GM10248 (cell line): ENCODE measurements at places on chromosomes 5 and 9.

DNA sequence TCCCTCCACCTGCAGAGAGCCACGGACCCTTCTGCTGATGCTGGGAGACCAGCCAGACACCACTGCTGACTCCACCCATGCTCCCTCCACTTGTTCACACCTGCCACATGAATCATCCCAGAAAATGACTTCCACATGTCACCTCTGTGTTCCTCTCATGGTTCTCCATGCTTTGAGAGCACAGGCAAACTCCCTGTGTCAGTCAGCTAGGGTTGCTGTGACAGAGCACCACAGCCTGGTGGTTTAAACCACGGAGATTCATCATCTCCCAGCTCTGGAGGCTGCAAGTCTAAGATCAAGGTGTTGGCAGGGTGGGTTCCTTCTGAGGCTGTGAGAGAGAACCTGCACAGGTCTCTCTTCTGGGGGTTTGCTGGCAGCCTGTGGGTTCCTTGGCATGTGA is 381.4 kb downstream of the GADD45G start:
- DNase-seq = no peak

DNA sequence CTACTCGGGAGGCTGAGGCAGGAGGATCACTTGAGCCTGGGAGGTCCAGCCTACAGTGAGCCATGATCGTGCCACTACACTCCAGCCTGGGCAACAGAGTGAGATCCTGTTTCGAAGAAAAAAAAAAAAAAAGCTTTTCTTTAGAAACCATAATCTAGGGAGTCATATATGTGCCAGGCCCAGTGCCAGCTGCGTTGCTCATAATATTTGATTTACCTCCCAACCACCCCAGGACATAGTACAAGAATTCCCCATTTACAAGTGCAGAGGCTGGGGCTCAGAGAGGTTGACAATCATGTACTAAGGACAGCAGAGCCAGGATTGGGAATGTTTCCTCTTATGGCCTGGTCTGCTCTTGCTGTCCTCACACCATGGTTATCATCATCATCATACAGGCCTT is 25.1 kb upstream of the TRIM14 start:
- no peak for DNase-seq

DNA sequence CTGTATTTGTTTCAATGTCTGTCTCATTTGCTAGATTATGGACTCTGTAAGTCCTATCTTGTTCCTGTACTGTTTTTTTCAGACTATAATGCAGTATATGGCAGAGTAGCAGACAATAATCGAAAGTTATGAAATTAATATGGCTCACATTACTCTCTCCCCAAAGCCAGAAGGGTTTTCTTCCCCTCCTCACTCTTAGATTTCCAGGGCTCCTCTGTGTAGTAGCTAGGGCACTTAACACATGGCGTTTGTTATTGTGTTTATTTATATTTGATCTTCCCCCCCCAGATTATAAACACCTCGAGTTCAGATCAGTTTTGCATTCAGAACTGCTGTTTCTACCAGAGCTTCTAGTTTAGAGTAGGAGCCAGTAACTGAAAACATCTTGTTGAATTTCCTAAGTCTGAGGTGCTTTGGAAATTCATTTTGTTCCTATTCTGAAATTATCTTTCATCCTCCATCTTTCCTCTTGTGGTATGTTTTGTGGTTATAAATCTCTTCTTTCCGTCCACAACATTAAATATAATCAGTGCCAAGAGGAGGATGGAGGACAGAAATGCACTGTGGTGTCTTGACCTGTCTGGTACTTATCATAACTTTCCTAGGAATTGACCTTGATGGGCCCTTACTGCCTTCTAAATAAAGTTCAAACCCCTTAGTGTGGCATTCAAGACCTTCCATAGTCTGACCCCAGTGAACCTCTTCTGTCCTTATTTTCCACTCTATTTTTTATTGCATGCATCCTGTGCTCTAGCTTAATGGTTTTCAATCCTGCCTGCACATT is 27.0 kb downstream of the TLE4 start:
- DNase-seq = no peak

GRCh38 chr5:71475788-71476384 is 20.4 kb downstream of the BDP1 start:
- peak; percentile 52 for DNase-seq

GRCh38 chr5:179755022-179755421 is 22.4 kb downstream of the MAML1 start:
- no peak for DNase-seq

- no peak for DNase-seq
Measured at GRCh38 chr5:103617913-103618312, 55.3 kb upstream of the NUDT12 start.

DNA sequence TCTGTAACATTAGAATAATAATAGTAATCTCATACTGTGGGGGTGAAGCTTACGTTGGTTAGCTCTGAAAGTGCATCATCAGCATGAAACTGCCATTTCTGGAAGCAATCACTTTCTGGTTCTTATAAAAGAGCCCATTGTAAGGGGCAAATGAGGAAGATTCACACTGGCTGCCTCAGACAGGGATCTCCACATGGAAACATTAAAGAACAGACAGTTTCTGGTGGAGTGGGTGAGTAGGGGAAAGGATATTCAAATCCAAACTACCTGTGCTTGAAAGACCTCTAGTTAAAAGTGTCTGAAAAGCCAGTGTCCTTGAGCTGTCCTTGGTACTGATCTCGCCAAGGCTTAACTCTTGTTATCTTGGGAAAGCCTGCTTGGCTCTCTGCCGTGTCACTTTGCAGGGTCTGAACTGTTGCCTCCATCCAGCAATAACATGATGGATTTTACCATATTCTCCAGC is 19.1 kb upstream of the SLC31A2 start:
- DNase-seq = no peak

DNA sequence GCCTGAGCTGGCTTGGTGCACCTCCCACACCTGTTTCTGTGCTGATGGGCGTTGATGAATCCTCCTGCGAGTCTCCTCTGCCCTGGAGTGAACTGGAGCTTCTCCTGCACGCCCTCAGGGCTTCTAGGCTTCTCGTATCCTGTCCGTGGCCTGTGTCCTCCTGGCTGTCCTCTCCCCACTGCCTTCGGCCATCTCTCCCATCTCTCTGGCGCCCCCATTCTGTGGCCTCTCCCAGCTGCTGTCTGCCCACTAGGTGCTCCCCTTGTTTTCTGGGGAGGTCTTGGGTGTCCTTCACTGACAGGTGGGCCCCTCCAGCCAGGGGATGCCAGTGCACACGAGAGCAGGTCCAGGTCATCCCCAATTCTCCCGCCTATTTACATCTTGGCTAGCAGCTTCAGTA is 28.8 kb downstream of the AHRR start:
- DNase-seq = peak; percentile 16

GRCh38 chr5:175464074-175464941 is 14.1 kb upstream of the SFXN1 start:
- peak; percentile 60 for DNase-seq

GRCh38 chr5:38867416-38867815 is 21.6 kb downstream of the OSMR start:
- DNase-seq = no peak

DNA sequence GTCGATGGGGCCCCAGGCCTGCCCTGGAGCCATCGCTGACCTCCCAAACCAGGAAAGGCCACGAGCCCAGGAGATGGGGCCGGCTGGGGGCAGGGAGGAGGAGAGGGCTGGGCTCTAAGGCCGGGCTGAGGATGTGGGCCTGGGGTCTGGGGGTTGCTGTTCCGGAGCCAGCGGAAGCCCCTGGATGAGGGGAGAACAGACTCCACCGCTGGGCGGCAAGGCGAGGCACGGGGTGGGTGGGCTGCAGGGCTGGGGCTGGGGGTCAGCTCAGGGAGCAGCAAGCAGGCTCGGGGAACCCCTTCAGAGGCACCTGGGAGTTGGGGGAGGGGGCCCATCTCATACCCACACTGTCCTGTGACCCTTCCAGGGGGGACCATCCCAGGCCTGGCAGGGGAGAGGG is 11.7 kb downstream of the LCN12 start:
- DNase-seq = no peak

DNA sequence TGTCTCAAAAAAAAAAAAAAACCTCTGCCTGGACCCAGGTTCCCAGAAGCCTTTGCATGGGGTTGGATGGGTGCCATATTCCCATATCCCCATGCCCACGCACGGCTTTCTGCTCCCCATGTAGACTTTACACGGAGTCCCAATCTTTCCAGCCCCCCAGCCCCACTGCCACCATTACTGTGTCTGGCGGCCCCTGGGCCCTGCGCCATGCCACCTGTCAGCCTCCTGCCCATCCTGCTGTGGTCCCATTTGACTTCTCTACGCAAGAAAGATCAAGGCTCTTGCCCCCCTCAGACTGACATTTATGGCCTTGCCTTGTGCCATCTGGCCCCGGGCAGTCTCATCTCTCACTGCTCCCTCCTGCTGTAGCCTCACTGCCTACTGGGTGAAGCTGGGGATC is 6.5 kb upstream of the AK1 start:
- no peak for DNase-seq

- DNase-seq = no peak
Measured at GRCh38 chr9:24479361-24480059, 66.2 kb downstream of the IZUMO3 start.

- DNase-seq = no peak
Measured at GRCh38 chr9:96522366-96522765, 72.4 kb downstream of the HABP4 start.

GRCh38 chr9:33170464-33171415 is 3.6 kb upstream of the B4GALT1 start:
- DNase-seq = no peak

DNA sequence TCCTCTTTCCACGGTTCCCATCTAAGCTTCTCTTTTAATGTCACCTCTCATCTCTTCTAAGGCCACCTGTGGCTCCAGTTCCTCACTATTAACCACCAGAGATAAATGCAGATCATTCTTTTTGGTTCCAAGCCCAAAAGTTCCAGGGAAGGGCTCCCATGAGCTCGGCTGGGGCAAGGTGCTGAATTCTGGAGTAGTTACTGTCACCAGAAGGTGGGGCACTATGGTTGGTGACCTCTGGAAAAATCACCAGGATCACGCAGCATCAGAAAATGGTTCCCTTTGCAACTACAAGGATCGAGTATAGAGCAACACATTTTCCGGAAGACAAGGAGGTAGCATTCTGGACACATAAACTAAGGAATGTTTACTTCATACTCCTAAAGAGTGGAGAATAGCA is 528.7 kb upstream of the DAP start:
- no peak for DNase-seq

GRCh38 chr5:135625961-135626360 is 47.2 kb upstream of the CXCL14 start:
- no peak for DNase-seq

DNA sequence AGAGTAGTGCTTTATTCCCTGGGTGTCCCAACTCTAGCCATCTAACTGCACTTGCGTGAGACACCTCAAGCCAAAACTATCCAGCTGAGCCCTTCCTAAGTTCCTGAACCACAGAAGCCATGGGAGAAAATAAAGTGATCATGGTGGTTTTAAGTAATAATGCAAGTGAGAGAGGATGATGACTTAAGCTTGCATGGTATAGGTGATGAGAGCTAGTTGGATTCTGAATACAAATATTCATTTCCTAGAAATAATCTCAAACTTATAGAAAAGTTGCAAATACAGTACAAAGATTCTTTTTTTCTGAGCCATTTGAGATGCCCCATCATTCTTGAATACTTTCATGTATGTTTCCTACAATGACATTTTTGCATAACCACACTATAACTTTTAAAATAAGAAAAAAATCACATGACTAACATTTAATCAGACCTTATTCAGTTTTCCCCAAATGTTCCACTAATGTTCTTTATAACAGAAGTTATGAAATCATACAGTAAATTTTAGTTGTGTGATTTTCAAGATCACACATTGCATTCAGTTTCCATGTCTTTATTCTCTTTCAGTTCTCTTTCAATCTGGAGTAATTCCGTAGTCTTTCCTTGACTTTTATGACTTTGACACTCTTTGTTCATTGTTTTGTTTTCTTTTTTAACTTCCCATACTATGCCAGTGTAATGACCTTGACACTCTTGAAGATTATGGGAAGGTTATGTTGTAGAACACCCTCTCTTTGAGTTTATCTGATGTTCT is 5.5 kb upstream of the AK3 start:
- no peak for DNase-seq

DNA sequence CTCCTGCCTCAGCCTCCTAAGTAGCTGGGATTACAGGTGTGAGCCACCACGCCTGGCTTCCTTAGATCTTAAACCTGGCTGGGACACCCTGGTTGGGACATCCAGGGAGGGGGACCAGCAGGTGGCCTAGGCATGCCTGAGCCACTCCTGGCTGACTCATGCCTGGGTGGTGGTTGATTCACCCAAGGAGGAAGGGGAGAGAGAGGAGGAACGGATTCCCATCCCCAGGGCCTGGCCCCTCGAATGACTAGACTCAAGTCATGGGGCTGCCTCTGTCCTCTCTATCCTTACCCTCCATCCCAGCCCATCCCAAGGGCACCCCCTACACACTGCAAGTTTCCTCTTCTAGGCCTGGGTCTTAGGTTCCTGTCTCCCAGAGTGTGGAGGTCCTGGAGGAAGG is 12.7 kb downstream of the EEIG1 start:
- no peak for DNase-seq

DNA sequence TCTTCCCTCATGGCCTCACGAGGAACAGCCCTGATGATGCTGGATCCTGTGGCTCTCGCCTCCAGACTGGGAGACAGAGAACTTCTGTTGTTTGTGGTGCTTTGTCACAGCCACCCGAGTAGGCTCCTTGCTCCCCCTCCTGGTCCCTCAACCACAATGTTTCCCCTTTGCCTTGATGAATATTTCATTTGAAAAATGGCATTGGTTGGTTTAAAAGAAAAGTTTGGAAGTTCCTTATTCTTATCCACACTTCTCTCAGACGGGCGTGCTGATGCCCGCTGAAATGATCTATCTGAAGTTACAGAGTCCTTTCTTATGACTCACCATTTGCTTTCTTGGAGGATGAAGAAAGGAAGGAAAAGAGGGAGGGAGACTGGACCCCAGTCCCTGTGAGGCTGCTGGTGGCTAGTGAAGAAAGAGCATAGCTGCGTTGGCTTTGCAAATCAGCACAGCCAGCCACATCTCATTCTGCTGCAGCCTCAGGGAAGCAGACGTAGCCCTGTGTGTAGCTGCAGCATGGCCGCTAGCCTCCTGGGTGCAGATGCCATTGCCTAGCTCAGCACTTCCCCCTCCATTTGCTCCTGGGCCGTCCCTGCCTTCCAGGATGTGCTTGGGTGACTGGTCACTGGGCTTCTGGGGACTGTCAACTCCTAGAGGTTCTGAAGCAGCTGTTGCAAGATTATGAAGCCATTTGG is 185.9 kb downstream of the ERCC6L2 start:
- peak; percentile 45 for DNase-seq

- no peak for DNase-seq
Measured at GRCh38 chr5:35461530-35461929, 156.1 kb upstream of the SPEF2 start.

GRCh38 chr5:29960323-29960722 is 1233.2 kb upstream of the CDH6 start:
- no peak for DNase-seq
